MCF 10A (cell line): ENCODE measurements at places on chromosomes 12 and 14. TPM values are rescaled to one million over a fixed set of nuclear protein-coding genes. Genes with fewer than 3 reads are reported as not detected.

SIRT4 gene
- 0.61 TPM in 1 of 2 replicates, not detected in the other for total RNA-seq

DNA sequence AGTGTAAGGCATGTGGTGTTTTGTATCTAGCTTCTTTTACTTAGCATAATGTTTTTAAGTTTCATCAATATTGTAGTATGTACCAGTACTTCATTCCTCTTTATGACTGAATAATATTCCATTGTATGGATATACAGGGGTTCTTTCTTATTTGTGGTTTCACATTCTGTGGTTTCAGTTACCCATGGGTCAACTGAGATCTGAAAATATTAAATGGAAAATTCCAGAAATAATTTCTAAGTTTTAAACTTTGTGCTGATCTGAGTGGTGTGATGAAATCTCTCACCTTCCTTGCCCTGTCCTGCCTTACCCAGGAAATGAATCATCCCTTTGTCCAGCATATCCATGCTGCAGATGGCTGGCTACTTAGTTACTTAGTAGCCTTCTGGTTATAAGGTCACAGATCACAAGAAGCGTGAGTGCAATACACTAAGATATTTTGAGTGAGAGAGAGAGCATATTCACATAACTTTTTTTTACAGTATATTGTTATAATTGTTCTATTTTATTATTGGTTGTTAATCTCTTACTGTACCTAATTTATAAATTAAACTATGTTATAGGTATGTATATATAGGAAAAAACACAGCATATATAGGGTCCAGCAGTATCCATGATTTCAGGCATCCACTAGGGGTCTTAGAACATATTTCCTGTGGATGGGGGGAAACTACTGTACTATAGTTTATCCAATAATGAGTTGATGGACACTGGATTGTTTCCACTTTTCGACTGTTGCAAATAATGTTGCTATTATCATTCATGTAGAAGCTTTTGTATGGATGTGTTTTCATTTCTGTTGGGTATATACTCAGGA lies 59.6 kb upstream of the LRTM2 start:
- peak; percentile 76 for DNase-seq

EEA1 gene
- 46.3 and 50.1 TPM in 2 replicates for total RNA-seq

DNA sequence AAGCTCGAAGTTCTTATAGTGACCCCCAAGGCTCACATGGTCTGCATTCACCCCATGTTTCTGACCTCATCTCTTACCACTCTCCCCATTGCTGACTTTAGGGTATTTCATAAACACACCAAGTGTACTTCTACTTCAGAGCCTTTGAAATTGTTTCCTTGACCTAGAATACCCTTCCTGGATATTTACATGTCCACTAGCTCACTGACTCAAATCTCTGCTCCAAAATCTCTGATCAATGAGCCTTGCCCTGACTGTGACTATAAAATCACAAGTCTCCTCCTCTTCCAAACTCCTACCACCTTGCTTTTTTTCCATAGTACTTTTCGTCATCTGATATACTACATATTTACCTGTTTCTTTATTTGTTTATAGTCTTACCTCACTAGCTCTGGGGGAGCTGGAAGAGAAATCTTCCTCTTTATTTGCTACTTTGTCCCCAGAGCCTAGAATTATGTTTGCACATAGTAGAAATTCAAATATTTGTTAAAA lies 105.1 kb downstream of the RMST start:
- no peak for DNase-seq

DNA sequence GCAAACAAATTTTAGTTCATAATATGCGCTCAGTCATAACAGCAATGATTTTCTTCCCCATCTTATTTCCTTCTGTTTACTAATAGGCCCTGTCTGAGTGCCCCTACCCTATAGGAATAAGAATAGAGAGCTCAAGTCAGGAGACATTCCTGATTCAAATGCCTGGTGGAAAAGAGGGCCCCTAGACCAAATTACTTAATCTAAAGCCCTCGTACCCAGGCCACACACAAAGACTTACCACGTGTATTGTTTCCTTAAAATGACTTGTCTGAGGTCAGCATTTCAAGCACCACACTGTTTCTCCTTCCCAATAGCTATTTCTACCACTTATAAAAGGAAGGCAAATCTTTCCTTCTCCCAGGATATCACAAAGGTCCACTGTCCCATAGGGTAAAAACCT lies 314.9 kb upstream of the TMTC1 start:
- no peak for DNase-seq

GRCh38 chr14:50139192-50139591 lies 22.8 kb upstream of the VCPKMT start:
- no peak for DNase-seq

AQP2 gene
- not detected in 2 replicates for total RNA-seq

DNA sequence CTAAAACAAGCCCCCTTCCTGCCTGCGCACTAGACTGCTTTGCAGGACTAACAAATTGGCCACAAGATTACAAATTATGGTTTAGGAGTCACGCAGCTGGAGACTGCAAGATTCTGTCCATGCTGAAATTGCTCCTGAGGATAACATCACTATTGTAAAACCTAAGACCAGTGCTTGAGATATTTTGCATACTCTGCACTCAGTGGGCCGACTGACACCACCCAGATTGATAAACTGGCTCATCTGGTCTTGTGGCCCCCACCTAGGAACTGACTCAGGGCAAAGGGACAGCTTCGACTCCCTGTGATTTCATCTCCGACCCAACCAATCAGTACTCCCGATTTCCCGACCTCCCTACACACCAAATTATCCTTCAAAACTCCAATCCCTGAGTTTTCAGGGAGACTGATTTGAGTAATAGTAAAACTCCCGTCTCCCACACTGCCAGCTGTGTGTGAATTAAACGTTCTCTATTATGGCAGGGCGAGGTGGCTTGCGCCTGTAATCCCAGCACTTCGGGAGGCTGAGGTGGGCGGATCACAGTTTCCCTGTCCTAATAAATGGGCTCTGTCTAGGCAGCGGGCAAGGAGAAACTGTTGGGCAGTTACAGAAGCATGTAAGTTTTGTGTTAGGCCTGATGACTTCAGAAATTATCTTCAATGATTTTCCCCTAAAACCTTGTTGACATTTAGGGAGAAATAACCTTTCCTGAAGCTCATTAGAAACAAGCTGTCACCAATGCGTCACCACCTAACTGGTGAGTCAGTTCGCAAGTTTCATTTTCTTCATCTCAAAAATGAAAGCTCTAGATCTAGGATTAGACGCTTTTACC lies 5.3 kb upstream of the UBC start:
- DNase-seq, result peak; percentile 90

CLEC4A gene
- 0.79 and 1.3 TPM in 2 replicates for total RNA-seq

DNA sequence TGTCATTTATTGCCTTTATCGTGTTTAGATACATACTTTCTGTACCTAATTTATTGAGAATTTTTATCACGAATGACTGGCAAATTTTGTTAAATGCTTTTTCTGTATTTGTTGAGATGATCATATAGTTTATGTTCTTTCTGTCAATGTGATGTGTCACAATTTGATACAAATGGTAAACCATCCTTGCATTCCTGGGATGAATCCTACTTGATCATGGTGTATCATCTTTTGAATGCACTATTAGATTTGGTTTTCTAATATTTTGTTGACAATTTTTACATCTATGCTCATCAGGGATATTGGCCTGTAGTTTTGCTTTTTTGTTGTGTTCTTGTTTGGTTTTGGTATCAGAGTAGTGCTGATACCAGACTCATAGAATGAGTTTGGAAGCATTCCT lies 185.1 kb downstream of the NUBPL start:
- no peak for DNase-seq

- DNase-seq, result peak; percentile 85
Observed at GRCh38 chr12:58425481-58426392, 484.4 kb downstream of the ATP23 start.

KERA gene
- not detected in 2 replicates for total RNA-seq

MFAP5 gene
- 0.64 and 1.6 TPM in 2 replicates for total RNA-seq

KRT1 gene
- total RNA-seq, result not detected in 2 replicates

DNA sequence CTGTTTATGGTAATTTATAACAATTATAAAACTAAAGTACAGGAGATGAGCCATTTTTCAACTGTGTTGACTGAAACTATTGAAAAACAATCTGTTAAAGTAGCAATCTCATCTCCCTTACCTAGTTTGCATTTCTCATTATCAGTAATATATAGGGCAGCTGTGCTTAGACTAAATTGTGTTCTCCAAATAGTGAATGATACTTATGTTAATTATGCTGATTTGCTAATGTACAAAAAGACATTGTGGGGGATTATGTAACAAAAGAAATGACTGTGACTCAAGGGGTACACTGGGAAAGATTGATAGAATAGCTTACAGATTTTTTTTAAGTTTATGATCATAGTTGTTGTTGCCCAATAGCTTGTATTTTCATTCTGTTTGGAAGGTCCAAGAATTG lies 207.7 kb downstream of the FUT8 start:
- DNase-seq, result peak; percentile 14

DNA sequence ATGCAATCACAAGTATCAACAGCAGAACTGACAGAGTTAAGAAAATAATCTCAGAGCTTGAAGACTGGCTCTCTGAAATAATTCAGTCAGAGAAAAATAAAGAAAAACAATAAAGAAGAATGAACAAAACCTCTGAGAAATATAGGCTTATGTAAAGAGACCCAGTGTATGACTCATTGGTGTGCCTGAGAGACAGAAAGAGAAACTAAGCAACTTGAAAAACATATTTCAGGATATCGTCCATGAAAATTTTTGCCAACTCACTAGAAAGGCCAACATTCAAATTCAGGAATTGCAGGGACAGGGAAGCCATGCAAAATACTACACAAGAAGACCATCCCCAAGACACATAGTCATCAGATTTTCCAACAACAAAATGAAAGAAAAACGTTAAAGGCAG lies 56.2 kb downstream of the APOBEC1 start:
- DNase-seq, result peak; percentile 54

DNA sequence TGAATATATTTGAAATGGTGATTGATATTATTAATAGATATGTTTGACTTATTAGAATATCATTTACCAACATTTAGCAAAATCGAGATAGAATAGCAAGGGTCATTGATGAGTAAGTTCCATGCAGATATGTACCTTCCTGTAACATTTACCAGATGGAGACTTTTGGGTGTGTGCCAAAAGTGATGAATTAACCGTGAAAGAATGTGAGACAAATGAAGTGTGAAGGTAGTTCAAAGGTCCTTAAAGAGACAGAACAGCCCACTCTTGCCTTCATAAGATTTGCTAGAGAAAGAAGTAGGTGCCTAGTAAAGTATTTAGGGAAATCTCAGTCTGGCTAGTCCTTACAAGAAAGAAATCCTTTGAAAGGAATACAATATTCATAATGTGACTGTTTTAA lies 45.5 kb downstream of the FGD4 start:
- DNase-seq, result peak; percentile 97

GRCh38 chr12:100474617-100475016 lies 951 bp downstream of the NR1H4 start:
- peak; percentile 18 for DNase-seq

DNA sequence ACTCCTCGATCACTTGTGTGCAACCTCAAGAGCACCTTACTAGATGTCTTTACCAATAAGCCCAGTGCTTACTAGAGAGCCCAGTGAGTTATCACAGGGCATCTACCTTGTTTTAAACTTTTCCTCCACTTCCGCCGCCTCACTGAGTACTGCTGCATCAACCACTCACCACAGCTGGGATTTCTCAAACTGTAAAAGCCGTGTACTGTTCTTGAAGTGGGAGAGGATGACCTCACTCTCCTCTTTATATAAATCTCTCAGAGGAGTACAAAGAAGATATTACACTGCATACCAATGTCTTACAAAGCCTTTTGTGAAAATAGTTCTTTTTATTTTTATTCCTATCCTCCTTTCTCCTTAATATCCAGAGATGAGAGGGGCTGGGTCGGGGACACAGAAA lies 94.1 kb downstream of the PLCZ1 start:
- no peak for DNase-seq

GRCh38 chr12:80162177-80162576 lies 62.8 kb downstream of the OTOGL start:
- DNase-seq, result no peak

FITM1 gene
- total RNA-seq, result 0.47 TPM in 1 of 2 replicates, not detected in the other

GMPR2 gene
- total RNA-seq, result 77.3 and 79.9 TPM in 2 replicates

GRCh38 chr12:65306366-65307168 lies 28.1 kb downstream of the MSRB3 start:
- peak; percentile 73 for DNase-seq

OR8S1 gene
- not detected in 2 replicates for total RNA-seq

DNA sequence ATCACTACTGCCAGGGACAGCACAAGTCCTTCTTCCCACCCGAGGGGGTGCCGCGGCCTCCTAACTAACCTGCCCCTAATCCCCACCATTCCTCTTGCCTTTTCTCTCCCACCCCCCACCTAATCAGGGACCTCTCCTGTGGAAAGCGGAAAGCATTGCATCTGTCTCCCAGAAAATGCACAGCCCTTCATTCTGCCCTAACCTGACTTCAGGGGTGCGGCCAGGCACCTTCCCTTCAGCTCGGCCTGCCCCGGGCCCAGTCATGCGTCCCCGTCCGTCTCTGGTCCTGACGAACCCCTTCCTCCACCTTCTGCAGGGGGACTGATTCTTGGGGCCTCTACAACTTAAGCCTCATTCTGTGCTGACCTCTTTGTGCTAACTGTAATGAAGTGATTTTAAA lies 43.9 kb upstream of the TRAF3 start:
- DNase-seq, result no peak

DNA sequence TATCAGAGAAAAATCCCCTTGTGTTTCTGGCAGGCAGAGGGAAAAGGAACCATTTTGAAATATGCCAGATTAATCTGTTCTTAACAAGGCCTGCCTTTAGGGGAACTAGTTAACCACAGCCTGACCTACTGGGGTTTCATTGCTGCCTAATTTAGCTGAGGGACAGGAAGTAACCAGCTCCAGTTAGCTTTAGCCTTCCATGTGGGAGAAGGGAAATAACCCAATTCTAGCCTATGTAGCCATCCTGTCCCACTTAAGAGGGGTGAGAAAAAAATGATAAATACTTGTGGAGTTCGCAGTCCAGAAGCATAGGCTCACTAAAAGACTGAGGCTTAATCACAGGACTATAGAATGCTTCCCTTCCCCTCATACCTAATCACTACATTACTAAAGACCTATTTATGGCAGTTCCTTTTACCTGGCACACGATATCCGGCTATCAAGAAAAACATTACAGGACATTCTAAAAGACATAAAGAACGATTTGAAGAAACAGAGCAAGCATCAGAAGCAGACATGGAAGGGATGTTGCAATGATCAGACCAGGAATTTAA lies 22.8 kb downstream of the COX8C start:
- DNase-seq, result no peak
